ENCODE measurements at places on chromosomes 2 and 18. TPM values are rescaled to one million over a fixed set of nuclear protein-coding genes. Genes with fewer than 3 reads are reported as not detected.

- no peaks in the 10 kb centered on the region for H3K4me1 ChIP-seq
- no peaks in the 10 kb centered on the region for H3K27me3 ChIP-seq
- no peak overlapping the region for H3K4me3 ChIP-seq
- H3K36me3 ChIP-seq = no peaks in the 10 kb centered on the region
- no peak overlapping the region for H3K27ac ChIP-seq
These were observed 389.0 kb upstream of the ETAA1 start for GRCh38 chr2:67008155-67008554.

- peaks cover 9% of the 10 kb centered on the region for H3K4me1 ChIP-seq
- H3K27me3 ChIP-seq = no peaks in the 10 kb centered on the region
- H3K27ac ChIP-seq = no peak overlapping the region
- H3K36me3 ChIP-seq = no peaks in the 10 kb centered on the region
- H3K4me3 ChIP-seq = no peak overlapping the region
These were observed 8.5 kb upstream of the ROCK2 start for GRCh38 chr2:11352781-11353537.

- no peak overlapping the region for H3K4me3 ChIP-seq
- no peaks in the 10 kb centered on the region for H3K36me3 ChIP-seq
- DNase-seq = no peak
- H3K27me3 ChIP-seq = no peaks in the 10 kb centered on the region
- no peak overlapping the region for H3K27ac ChIP-seq
These were observed 138.6 kb downstream of the GLI2 start for GRCh38 chr2:120873958-120874887.

DNA sequence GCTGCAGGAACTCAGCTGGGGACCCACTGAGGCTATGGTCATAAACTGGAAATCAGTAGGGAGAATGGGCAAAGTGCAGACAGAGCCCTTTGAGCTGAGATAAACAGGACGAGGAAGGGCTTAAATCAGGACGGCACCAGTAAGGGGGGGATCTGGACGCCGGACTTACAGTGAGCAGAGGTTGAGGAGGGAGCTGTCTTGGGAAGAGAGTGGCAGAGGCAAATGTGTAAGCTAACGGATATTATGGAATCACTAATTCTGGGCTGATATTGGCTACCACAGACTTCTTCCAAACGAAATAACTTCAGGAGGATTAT, 539 bp downstream of the CYP27A1 start:
- H3K36me3 ChIP-seq = no peaks in the 10 kb centered on the region
- H3K27me3 ChIP-seq = no peaks in the 10 kb centered on the region
- DNase-seq = no peak
- peaks cover 21% of the 10 kb centered on the region for H3K4me1 ChIP-seq

- H3K4me3 ChIP-seq = no peak overlapping the region
- no peak overlapping the region for H3K27ac ChIP-seq
- no peaks in the 10 kb centered on the region for H3K27me3 ChIP-seq
- H3K36me3 ChIP-seq = no peaks in the 10 kb centered on the region
- no peak for DNase-seq
These were observed 16.0 kb downstream of the TET3 start for GRCh38 chr2:74000666-74001065.

- no peak for DNase-seq
- no peaks in the 10 kb centered on the region for H3K36me3 ChIP-seq
- no peaks in the 10 kb centered on the region for H3K27me3 ChIP-seq
- H3K4me3 ChIP-seq = no peak overlapping the region
- no peak overlapping the region for H3K27ac ChIP-seq
These were observed 1645.8 kb downstream of the DPP10 start for GRCh38 chr2:116088236-116088635.

- DNase-seq = no peak
- no peaks in the 10 kb centered on the region for H3K27me3 ChIP-seq
- H3K4me1 ChIP-seq = no peaks in the 10 kb centered on the region
- H3K27ac ChIP-seq = no peak overlapping the region
These were observed 233.2 kb upstream of the TCF4 start for GRCh38 chr18:55821219-55821618.

Gene TUBA3E
- total RNA-seq = not detected

Gene NYAP2
- total RNA-seq = 1.4 TPM

Gene FEV
- total RNA-seq = not detected

Gene IMPACT
- 13.9 TPM for total RNA-seq
